ENCODE measurements at places on chromosomes 3 and 15.

DNA sequence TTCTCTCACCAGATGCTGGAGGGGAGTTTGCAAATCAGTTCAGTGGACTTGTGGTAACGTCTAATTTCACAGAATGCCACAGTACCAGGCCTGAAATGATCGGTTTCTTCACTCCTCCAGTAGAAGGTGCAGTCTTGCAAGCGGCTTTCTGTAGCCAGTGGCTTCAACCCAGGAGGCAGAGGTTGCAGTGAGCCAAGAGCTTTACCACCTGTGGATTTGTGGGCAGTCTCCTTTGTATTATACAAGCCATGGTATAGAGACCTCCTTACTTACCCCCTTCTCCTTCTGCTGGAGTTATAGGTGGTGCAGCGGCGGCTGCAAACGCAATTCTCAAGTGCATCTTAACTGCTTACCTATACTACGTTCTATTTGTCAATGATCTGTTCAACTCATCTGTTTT, 17.6 kb downstream of the EIF2AK4 start:
- DNase-seq: no peak

- no peak for DNase-seq
Observed at GRCh38 chr15:27956285-27956684, 142.8 kb downstream of the OCA2 start.

GRCh38 chr3:23075496-23075895, 127.6 kb upstream of the UBE2E2 start:
- no peak for DNase-seq

DNA sequence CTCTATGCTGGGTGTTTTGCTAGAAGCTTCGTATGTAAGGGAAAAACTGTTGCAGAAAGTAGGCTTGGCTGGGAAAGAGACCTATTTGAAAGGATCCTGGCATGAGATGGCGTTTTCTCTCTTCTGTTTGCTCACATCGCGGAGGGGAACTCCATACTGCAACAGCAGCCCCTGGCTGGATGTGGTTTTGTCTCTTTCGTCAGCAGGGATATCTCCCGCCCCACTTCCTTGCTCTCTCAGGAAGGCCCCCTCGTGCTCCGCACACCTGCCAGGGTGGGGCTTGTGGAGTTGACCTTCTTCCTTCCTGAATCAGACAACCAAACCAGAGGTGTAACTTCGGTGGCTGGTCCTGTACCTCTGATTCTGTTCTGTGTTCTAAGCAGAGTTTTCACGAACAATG, 26.4 kb upstream of the MYZAP start:
- DNase-seq: no peak

DNA sequence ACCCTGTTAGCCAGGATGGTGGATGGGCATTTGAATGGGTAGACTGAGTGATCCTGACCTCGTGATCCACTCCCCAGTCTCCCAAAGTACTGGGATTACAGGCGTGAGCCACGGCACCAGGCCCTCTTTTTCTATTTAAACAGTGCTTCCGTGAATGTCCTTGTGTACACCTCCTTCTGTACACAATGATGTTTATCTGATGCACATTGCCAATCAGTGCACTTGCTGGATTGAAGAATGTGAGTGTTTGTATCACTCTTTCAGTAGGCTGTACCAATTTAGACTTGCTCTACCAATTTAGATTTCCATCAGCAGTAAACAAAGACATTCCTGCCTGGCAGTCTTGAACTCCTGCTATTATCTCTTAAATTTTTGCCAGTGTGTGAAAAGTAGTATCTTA, 8.9 kb upstream of the ZNF619 start:
- DNase-seq: no peak

DNA sequence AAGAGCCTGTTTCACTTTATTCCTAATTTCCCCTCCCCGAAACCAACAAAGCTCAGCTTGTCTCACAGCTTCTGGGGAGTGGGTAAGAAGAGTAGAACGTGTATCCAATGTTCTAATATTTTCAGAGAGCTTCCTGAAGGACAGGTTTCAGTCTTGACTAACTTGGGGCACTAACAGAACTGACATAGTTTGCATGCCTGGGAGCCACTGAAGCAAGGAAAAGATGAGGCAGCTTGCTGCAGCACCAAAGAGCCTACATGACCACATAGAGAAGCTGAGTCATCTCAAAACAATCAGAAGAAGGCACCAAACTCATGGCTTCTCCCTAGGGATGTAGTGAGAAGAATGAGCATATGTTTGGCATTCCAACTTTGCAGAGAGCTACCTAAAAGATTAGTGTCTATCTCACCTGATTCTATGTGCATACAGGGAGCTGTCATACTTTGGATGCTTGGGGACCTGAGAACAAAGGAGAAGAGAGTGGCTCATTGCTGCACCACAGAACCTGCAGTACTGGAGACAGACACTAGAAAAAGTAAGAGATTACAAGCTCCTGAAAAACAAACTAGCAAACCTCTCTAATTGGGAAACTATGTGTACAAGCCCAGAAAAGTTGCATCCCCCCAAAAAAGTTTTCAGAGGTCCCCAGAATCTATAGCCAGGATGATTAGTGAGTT, 86.9 kb downstream of the DCLK3 start:
- no peak for DNase-seq

DNA sequence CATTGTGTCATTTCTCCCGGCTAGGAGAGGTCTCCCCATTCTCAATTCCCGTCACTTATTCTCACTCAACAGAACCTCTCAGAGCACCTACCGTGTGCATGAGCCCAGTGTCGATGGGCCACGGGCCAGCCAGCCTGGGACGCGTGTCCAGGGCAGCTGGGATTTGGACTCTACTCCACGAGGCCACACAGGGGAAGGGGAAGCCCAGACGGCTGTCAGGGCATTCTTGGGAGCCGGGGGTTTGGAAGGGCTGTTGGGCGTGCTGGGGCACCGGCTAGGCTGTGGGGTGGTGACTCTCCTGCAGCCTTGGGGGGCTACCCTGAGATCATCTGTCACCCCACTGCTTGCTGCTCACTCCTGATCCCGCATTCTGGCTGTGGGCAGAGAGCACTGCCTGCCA, 41.7 kb upstream of the PCSK6 start:
- DNase-seq: no peak

DNA sequence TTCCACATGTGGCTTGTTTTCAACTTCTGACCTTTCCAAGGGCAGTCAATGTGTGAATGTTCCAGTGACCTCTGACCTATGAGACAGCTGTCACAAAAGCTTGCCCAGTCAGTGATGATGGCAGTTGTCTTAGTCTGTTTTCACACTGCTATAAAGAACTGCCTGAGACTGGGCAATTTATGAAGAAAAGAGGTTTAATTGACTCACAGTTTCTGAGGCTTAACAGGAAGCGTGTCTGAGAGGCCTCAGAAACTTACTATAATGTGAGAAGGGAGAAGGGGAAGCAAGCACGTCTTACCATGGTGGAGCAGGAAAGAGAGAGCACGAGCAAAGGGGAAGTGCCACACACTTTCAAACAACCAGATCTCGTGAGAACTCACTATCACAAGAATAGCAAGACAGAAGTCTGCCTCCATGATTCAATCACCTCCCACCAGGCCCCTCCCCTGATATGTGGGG, 95.6 kb downstream of the ECT2 start:
- no peak for DNase-seq

DNA sequence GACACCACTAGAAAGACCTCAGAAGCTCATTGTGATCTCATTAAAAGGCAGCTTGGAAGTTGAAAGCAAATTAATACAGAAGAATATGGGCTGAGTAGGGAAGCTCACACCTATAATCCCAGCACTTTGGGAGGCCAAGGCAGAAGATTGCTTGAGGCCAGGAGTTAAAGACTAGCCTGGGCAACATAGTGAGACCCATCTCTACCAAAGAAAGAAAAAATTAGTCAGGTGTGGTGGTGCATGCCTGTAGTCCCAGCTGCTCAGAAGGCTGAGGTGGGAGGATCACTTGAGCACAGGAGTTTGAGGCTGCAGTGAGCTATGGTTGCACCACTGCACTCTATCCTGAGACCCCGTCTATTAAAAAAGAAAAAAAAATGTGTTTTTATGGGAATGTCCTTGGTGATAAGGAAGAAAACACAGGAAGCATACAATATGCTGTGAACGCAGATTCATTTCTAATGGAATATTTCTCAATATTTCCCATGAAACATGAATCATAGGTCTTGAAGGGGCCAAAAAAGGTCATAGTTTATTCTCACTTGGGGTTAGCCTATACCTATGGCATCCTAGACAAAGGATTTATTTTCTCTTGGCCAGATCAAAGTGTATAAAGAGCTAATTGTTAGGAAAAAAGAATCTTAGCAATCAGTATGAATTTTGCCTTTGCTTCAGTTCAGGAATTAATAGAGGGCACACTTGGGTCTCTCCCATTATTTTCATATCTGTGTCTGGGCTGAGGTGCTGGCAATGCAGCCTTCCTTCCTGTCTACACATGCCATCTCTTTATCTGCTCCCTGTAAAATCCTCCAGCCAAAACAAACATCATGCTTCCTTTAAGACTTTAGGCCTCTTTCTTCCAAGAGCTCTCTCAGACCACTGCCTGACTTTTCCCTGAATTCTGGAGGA, 98.2 kb downstream of the FNDC3B start:
- no peak for DNase-seq

DNA sequence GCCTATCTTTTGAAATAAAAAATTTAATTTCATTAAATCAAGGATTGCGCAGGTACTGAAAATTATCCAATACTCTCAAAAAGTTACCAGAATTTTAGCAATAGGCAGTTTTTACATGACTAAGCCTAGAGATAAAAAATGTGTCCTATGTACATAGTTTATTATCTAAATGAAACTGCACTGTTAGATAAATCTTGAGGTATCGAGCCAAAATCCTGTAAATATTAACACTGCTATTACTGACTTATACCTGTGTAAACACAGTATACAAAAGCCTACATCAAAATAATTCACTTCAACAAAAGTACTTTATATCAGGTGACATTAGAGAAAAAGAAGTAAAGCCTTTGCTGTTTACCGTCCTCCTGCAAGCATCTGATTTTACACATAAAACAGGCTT, 60.7 kb downstream of the TASOR start:
- no peak for DNase-seq

DNA sequence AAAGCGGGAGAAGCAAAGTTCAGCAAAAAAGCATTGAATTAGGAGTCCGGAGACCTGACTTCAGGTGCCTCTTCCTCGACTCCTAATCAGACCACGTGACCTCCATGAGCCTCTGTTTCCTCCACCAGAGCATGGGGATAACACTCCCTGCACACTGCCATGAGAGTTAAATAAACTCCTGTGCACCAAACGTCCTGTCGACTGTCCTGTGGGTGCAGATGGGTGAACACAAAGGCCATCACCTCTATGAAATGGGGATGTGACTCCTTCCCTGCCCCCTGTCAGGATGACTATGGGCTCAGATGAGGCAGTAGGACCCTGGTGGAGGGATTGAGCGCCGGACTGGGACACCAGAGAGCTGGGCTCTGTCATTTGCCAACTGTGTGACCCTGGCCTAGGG, 13.5 kb upstream of the TSPAN3 start:
- DNase-seq: no peak

- DNase-seq: no peak
Observed at GRCh38 chr3:31581660-31582059, 48.9 kb downstream of the STT3B start.

GRCh38 chr3:147582642-147583041, 173.5 kb downstream of the ZIC1 start:
- no peak for DNase-seq

- no peak for DNase-seq
Observed at GRCh38 chr3:70612920-70613319, 300.5 kb upstream of the MDFIC2 start.

All from activated CD8-positive, alpha-beta memory T cell treated with anti-CD3 and anti-CD28 coated beads, Interleukin-2, amount 50 U/mL, for 48 hours (primary cell).